Activated CD8-positive, alpha-beta memory T cell treated with anti-CD3 and anti-CD28 coated beads, Interleukin-2, amount 10 ng/mL, durations not matched to agents 7 days and 5 days (primary cell): ENCODE measurements at places on chromosomes 2 and 18. TPM values are rescaled to one million over a fixed set of nuclear protein-coding genes. Genes with fewer than 3 reads are reported as not detected.

DNA sequence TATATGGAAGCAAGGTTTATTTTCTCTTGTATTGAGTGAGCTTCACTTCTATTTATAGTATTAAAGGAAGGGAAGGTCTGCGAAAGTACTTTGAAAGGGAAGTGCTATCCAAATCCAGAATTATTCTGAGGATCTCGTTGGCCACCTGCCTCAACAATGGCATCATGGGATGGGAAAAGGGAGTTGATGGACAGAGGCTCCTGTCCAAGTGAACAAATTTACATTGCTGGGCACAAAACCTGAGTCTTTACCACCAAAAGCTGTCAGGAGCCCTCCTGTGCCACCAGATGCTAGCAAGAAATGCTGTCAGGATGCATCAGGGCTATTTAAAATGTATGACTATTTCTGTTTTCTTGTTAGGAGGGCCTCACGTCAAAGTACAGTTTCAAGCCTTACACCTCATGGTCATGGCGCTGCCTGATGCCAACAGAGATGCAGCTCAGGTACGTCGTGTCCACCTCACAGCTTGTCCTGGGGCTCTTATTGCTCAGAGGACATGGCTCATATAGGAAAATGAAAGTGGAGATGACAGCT lies 157.3 kb downstream of the ARHGAP28 start:
- DNase-seq, result no peak

DNA sequence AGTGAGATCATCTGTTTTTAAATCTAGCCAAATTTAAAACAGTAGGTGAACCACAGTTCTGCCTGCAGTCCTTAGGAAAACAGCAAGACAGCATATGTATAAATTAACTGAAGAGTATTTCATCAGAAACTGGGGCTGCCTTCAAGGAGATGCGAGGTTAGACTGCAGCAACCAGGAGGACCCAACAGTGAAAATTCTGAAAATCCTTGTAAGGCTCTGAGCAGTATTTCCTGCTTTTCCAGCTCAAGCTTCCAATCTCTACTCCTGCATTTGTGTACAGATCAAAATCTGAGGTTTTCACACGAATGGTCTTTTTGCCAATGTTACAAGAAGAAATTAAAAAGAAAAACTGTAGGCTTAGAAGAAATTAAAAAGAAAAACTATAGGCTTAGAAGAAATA lies 43.7 kb downstream of the CERKL start:
- DNase-seq, result no peak

DNA sequence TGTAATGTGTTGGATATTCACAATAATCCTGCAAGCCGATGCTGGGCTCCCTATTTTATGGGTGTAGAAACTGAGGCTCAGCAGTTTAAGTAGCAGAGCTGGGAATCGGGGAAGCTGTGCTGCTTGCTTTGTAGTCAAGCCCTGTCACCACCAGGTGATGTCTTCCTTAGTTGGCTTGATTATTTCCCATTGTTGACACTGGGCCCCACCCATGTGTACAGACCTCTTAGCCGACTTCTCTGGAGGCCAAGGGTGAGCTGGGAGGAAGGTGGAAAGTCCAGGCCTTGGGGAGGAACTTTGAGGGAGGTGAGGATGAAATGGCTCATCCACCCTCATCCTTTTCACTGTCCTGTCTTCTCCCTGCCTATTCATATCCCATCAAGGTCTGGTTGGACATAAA lies 60.0 kb downstream of the CAPN13 start:
- DNase-seq, result no peak

DNA sequence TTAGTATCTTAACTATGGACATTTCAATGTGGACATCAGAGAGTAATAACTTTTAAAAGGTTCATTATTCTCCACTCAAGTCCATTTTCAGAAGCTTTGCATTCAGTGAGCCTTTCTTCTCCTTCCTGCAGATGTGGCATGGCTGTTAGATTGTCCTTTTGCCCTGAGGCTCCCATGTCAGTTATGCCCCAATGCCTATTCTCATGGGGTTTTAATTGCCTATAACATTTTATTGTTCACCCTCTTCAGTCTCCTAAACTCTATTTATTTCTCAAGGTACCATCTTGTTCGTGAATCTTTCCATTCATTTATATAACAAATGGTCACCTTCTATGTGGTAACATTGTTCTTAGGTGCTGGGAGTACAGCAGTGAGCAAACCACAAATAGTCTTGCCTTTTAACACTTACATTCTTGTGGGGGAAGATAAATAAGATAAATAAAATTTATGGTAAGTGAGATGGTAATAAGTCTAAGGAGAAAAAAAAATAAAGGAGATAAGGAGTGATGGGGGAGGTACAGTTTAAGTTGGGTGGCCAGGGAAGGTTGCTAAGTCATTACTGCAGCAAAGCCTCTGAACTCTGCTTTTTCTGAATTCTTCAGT lies 277.9 kb upstream of the SIX3 start:
- DNase-seq, result no peak

DNA sequence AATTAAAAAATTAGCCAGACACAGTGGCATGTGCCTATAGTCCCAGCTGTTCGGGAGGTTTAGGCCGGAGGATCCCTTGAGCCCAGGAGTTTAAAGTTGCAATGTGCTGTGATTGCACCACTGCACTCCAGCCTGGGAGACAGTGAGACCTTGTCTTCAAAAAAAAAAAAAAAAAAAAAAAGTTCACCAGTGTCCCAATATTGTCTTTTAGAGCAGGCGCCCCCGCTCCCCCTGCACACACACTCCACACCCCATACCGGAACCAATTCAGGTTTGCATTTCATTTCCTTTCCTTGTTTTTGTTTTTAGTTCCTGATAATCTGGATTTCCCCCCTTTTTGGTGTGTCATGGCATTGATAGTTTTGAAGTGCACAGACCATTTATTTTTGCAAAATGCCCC lies 10.4 kb downstream of the TMEM87B start:
- DNase-seq, result no peak

DNA sequence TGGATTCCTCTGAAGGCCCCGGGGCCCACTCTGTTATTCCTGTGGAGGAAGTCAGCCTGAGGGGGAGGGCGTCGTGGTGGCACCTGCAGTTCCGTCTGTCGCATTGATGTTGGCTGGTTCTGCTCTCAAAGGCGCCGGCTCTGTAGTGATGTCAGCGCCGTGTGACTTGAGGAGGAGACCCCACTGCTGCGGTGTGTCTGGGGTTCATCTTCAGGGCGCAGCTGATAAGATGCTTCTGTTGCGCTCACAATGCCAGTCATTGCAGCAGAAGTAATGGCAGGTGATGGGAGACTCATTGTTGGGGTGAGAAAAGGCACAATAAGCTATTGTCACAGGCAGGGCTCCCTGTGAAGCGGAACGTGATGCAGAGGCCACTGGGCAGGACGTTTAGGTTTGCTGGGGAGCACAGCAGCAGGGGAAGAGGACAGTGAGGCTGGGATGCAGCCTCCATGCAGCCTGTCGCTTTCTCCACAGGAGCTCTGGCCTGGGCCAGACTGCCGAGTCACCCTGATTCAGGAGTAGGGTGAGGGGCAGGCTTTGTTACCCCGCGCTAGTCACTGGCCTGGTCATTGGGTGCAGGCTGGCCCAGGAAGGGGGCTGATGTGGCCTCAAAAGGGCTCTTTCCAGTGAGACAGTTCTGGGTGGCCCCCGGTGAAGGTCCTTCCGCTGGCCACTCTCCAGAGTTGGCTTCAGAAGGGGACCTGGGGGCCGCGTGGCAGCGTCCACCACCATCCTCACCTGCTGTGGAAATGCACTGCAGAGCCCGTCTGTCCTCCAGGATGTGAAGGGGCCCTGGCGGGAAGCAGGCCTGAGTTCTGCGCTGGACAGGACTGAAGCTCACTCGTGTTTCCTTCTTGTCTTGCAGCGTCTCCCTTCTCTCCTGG lies 42.9 kb downstream of the SH3BP4 start:
- no peak for DNase-seq

GRCh38 chr18:26902291-26902690 lies 36.8 kb upstream of the AQP4 start:
- DNase-seq, result no peak

- no peak for DNase-seq
These were observed 23.4 kb upstream of the LYPD6 start for GRCh38 chr2:149307014-149307413.

Gene MFSD2B
- total RNA-seq, result not detected

Gene SLC39A6
- total RNA-seq, result 19.3 TPM

Gene CYRIA
- 0.77 TPM for total RNA-seq

Gene KCNE4
- total RNA-seq, result not detected

Gene TCF4
- total RNA-seq, result 2.0 TPM

Gene ICA1L
- 5.1 TPM for total RNA-seq
